Occipital lobe (tissue), 3 donors: ENCODE measurements at places on chromosomes 1 and 21. TPM values are rescaled to one million over a fixed set of nuclear protein-coding genes. Genes with fewer than 3 reads are reported as not detected.
A peak's percentile ranks its signal among the peaks of the same experiment; 100 is the strongest.

DNA sequence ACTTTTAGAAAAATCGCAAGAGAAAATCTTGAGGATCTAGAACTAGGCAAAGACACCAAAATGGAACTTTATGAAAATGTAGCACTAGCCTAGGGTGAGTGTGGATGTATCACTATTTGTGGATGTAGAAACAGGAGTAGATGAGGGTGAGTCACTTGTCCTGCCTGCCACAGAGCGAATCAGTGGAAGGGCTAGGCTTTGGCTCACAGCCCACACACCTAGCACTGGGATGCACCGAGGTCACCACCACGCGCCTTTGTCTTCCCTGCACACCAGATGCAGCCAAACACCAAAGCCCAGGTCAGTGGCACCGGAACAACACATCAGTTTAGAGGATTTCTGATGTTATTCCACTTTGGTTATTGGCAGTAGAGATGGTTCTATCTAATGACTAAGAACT is 38.2 kb downstream of the PKNOX1 start:
- no peak for DNase-seq

DNA sequence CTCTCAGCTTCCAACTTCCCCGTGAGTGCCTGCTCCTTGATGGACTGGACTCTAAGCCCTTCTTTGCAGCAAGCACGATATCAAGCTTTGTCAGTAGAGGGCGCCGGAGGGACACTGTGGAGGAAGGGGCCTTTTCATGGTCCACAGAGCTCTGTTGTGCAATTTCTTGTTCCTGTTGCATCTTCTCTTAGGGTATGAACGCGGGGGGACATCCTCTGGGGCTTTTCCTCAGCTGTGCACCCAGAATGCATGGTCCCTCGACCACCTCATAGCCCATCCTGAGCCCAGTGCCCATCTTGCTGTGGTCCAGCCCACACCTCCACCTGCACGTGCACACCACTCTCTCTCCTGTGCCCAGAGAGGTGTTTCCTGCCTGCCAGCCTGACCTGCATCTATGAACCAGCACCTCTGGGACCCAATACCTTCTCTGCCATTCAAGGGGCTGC is 556.8 kb downstream of the PTPRU start:
- peak; percentile 60 for DNase-seq

- DNase-seq = no peak
These were observed 661.6 kb upstream of the PKN2 start for GRCh38 chr1:88022516-88022915.

GRCh38 chr1:24409535-24409934 is 4.0 kb downstream of the STPG1 start:
- DNase-seq = no peak

DNA sequence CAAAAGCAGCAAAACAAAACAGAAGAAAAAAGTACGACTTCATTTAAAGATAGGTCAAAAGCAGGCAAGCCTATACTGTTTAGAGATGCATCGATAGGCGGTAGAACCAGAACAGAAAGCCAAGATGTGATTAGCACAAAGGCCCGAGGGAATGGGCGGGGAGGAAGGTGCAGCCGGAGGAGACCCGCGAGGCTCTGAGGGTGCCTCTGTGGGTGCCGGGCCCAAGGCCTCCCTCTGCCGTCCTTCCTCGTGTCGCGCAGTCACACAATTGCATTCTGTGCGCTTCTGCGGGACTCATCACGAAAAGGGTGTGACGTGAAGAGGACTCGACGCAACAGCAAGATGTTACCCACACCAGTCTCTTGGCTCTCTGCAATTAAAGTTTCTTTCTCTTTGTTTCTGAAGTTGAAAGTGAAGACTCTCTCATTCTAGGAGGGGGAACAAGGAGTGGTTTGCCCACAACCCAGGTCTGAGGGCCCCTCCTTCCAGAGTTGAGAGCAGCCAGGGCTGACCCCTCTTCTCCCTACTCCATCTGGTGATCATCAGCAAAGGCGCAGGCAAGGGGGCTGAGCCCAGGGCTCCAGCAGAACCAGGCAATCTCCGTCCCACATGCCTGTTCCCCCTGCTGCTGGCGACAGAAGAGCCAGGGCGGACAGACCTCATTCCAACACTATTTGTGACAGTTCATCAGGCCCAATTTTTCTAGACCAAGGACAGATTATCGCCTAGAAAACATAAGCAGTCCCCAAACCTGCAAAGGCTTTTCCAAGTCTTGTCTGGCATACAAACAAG is 41.0 kb downstream of the NPHP4 start:
- DNase-seq = no peak

- no peak for DNase-seq
These were observed 1.2 kb upstream of the KCNE1 start for GRCh38 chr21:34513129-34513675.

DNA sequence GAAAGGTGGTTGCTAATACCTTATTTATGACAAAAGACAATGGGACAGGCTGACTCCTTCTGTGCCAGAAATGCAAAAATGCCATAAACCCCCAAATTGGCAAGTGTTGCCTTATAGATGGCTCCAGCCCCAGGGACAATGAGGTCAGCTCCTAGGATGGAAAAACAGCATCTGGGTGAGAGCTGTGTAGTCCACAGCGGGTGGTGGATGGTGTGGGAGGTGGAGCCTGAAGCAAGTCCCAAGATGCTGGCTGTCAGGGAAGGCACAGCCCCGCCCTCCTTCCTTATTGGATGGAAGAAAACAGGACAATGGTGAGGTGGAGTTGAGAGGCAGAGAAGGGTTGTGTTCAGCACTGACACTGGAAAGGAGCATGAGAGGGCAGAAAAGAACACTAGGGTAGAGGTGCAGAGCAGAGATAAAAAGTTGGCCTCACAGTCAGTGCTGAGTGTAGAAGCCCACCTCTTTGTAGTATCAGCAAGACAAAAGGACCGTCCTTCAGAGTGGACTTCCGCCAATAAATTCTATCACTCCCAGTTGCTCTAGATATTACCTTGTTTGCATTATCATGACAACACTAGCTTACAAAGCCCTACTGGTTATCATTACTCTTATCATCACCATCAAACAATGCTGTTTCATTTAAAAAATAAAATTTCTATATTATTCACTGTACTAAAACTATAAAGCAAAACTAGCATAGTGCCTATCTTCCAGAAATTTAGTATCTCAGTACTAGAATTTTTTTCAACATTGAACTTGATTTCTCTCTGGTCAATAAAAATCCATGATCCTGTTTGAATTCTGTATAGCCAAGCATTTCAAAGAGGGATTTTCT is 3.7 kb upstream of the SDE2 start:
- DNase-seq = no peak

- DNase-seq = no peak
These were observed 18.4 kb downstream of the RWDD3 start for GRCh38 chr1:95252422-95252821.

DNA sequence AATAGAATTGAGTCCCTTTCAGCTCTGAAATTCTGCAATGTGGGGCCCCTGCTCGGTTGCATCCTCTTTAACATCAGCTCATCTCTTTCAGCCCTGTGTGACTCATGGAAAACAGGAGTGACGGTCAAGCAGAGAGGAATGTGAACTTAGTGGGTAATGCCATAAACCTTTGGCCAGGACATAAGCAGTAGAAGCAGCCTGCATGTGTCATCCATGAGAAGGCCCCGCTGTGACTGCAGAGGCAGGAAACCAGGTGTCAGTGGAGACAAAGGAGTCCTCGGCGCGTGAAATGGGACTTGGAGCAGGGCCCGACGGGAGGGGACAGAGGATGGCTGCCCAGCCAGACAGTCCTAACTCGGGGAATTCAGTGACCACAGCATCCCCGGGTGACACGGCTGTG is 21.1 kb upstream of the EPHB2 start:
- no peak for DNase-seq

DNA sequence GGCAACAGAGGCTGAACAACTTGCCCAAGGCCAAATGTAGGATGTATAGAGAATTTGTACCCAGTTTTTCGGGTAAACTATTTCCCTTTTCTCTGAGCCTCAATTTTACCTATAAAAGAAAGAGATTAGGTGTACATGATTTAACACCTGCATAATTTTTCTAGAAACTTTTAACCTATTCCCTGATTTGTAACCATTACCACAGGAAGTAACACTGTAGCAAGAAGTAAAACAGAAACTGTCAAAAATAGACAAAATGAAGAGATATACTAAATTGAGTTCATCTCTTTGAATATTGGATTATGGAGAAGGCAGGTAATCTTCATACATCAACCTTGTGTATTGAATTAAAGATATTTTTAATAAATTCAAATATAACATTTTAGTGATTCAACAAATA is 136.2 kb downstream of the ZC3H11B start:
- DNase-seq = no peak

DNA sequence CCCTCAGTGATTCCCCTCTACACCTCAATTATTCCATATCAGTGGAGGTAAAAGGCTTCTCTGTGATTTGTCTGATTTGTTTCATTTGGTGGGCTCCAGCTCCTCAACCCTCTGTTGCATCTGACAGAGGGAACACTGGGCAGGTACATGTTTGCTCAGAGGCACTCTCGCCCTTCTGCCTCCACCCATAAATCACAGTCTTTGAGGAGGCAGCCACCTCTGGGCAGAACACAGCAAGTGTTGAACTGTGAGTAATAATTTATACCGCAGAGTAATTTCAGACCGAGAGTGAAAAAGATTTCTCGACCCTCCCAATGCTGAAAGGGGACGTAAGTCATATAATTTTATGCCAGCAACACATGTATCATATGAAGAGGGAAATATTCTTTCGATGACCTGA is 330.1 kb upstream of the PBX1 start:
- DNase-seq = no peak

Gene SMIM1
- total RNA-seq = 2.0 TPM

Gene FMO2
- 0.31 TPM for total RNA-seq

Gene REG4
- total RNA-seq = not detected

Gene CHI3L1
- 1.6 TPM for total RNA-seq

Gene ORC1
- 0.94 TPM for total RNA-seq

Gene CNIH3
- 18.2 TPM for total RNA-seq

Gene HLX
- total RNA-seq = 0.31 TPM

Gene HDAC1
- total RNA-seq = 19.8 TPM
